ENCODE measurements at places on chromosomes 5 and 9.

GRCh38 chr9:37255187-37255586 lies 134.8 kb downstream of the ZCCHC7 start:
- no peak for DNase-seq

- no peak for DNase-seq
These were observed 58.2 kb upstream of the SNCAIP start for GRCh38 chr5:122253794-122254193.

DNA sequence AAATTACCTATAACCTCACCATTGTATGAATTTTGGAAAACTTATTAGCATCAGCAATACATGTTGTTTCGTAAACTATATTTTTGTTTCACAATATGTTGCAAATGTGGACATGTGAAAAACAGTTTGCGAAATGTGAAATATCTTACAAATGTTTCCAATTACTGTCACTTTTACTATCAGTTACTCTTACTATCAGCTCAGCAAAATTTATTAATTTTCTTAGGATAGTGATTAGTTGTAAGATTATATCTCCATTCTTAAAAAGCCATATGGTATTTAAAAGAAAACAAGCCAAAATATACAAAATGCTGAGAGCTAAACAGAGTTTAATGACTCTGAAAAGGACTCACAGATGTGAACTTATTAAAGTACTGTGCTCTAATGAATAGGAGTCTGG lies 111.9 kb upstream of the LPAR1 start:
- no peak for DNase-seq

GRCh38 chr9:123355761-123356431 lies at the start of gene CRB2:
Gene CRB2, plus strand, starts transcription at chr9:123356197. Its CDS starts 64 bp downstream, at chr9:123356261.
- peak; percentile 93 for DNase-seq

GRCh38 chr9:117734082-117734481 lies 29.9 kb downstream of the TLR4 start:
- DNase-seq = no peak

DNA sequence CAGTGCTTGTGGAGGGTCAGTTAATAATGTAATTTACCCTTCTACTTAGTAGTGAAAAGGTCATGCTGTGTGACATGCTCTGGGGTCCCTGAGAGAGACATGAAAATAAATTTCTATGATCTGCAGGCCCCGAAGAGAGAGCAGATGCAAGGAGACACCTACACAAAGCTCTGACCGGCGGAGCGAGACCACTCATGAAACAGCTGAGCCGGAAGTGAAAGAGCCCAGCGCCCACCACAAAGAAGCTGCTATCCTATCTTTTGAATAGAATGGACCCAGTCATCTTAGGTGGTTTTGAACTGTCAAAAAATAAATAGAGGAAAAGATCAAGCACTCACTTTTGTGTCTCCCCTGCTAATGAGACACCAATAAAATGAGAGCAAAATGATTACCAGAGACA lies 190.0 kb downstream of the MED10 start:
- DNase-seq = no peak
